Stimulated activated CD4-positive, alpha-beta T cell treated with anti-CD3 and anti-CD28 coated beads, Interleukin-15, amount 100 ng/mL, for 24 hours (primary cell): ENCODE measurements at places on chromosomes 5 and 9.
A peak's percentile ranks its signal among the peaks of the same experiment; 100 is the strongest.

DNA sequence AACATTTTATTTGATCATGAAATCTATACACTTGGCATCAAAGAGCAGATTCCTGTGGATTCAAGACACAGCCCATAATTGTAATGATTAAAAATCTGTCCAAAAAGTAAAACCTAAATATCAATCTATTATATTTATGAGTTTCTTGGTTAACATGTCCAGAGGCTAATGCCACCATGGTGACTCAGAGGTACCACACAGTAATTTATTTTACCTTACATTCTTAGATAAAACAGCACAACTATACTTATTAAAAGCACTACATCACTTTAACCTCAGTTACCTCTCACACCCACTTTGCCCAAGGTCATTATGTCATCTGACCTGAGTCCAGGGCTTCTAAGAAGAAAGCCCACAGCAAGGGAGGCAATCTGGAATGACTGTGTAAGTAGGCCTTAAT is 519.2 kb downstream of the RASEF start:
- DNase-seq = no peak

- DNase-seq = no peak
Observed at GRCh38 chr5:151002681-151003502, 17.5 kb upstream of the GPX3 start.

GRCh38 chr5:116084287-116084691 is 536 bp upstream of the COMMD10 start:
- DNase-seq = peak; percentile 28

GRCh38 chr5:125597338-125597737 is 825.9 kb upstream of the GRAMD2B start:
- no peak for DNase-seq

DNA sequence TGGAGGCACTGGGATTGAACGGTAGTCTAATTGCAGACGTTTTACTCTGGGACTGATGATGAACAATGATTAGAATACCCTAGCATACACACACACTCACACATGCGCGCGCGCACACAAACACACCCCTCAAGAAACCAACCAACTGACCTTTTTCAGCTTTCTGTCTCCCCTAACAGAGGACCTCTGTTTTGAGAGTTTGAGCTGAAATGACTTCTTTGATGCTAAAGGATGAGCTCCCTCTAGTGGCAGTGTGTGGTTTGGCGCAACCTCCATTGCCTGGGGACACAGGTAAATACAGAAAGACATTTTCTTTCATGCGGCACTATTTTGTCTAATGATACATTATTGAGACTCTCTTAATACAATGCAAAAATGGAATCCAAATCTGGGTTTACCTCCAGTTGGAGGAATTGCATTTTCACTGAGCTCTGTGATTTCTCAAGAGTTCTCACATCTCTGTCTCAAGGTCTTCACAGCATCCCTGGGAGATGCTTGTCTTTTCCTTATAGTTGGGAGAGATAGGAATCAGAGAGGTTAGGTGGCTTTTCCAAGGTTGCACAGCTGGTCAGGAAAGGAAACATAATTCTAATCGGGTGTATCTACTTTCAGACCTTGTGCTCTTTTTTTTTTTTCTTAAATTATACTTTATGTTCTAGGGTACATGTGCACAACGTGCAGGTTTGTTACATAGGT is 187.5 kb downstream of the TMEM38B start:
- DNase-seq = peak; percentile 75

DNA sequence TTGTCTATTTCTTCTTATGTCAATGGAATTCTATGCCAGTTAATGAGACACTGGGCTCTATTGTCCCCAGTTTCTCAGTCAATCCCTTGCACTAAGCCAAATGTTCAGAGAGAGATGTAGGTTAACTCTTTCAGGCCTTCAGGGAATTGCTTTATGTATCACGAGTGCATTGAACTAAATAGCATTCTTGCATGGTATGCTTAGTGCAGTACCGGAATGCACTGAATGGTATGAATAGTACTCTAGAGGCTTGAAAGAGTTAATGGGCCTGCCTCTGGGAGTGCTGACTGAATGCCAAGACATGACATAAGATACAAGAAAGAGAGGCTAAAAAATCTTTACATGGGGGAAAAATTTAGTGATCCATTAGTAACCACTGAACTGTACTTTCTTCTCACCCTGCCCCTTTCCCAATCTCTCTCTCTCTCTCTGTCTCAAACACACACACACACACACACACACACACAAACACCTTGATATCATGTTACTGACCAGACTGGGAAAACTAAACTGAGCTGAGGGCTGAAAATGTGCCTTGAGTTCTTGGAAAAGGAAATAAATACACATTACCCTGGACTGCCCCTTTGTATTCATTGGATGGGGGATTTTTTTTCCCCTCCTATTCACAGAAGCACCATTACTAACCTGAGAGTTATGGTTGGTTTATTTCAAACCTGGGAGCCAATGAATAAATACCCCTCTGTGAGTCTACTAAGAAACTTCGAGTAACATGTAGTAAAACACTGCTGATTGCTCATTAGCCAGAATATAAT is 35.4 kb upstream of the TMC1 start:
- no peak for DNase-seq

GRCh38 chr9:127523312-127523851 is 72.1 kb downstream of the LRSAM1 start:
- peak; percentile 44 for DNase-seq

GRCh38 chr5:170513856-170514525 is 10.2 kb downstream of the KCNIP1 start:
- DNase-seq = no peak

DNA sequence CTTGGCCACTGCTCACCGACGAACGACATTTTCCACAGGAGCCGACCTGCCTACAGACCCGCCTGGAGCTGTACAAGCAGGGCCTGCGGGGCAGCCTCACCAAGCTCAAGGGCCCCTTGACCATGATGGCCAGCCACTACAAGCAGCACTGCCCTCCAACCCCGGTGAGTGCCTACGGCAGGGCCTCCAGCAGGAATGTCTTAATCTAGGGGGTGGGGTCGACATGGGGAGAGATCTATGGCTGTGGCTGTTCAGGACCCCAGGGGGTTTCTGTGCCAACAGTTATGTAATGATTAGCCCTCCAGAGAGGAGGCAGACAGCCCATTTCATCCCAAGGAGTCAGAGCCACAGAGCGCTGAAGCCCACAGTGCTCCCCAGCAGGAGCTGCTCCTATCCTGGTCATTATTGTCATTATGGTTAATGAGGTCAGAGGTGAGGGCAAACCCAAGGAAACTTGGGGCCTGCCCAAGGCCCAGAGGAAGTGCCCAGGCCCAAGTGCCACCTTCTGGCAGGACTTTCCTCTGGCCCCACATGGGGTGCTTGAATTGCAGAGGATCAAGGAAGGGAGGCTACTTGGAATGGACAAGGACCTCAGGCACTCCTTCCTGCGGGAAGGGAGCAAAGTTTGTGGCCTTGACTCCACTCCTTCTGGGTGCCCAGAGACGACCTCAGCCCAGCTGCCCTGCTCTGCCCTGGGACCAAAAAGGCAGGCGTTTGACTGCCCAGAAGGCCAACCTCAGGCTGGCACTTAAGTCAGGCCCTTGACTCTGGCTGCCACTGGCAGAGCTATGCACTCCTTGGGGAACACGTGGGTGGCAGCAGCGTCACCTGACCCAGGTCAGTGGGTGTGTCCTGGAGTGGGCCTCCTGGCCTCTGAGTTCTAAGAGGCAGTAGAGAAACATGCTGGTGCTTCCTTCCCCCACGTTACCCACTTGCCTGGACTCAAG is 1.5 kb downstream of the CSF2 start:
- DNase-seq = peak; percentile 68

GRCh38 chr5:127206320-127207113 is 84.1 kb upstream of the MEGF10 start:
- DNase-seq = no peak

GRCh38 chr5:133930061-133930812 is 38.2 kb downstream of the C5orf15 start:
- DNase-seq = peak; percentile 85

- no peak for DNase-seq
Observed at GRCh38 chr5:60092671-60093422, 199.3 kb upstream of the PDE4D start.

- DNase-seq = no peak
Observed at GRCh38 chr5:96624596-96624995, 37.6 kb upstream of the CAST start.

- DNase-seq = no peak
Observed at GRCh38 chr9:75666856-75667554, 223.5 kb upstream of the PCSK5 start.

DNA sequence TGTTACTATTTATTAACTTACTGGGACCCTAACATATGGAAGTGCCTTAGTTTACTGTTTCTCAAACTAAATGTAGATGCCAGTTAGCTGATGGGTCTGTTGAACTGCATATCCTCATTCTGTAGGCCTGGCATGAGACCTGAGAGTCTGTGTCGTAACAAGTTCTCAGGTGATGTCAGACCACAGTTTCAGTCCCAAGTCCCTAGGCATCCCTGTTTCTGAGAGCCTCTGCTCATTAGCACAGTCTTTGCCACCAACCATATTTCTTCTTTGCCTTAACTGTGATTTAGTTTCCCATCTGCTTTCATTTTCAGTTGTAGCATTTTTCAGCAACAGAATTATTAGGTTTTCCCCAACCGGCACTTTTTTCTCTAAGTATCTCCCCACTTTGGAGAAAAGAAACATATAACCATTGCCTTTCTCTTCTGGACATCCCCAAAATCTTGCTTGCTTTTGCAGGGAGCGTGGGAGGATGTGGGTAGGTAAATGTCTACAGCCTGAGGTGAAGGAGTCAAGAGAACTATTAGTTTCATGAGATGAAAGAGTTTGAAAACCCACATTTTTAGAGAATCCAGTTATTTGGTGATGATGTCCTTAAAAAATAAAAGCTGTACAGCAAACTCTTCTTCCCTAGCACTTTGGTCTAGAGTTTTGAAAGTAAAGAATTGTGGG is 74.6 kb downstream of the NUDT12 start:
- DNase-seq = no peak
